ENCODE measurements at places on chromosomes 2 and 18.

- no peak for DNase-seq
Observed at GRCh38 chr2:71906357-71906973, 241.2 kb downstream of the CYP26B1 start.

DNA sequence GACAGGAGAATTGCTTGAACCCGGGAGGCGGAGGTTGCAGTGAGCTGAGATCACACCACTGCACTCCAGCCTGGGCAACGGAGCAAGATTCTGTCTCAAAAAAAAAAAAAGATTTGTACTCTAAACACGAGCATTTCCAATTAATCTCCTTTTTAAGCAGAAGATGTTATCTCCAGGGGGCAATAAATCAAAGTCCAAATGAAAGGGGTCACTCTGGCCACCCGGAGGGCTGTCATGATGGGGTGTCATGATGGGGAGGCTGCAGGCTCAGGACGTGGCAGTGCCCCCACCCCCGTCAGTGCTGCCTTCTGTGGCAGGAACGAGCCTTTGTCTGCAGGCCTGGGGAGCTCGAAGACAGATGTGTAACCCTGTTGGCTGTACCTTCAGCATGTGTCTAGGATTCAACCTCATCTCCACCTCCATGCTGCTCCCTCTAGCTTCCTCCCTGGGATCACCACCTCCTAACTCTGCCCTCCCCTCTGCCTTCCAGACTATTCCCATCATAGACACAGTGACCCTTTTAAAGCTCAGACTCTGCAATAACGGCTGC is 76.9 kb upstream of the YWHAQ start:
- no peak for DNase-seq

GRCh38 chr2:55672630-55673029 is 21.0 kb downstream of the PNPT1 start:
- DNase-seq: no peak

- no peak for DNase-seq
Observed at GRCh38 chr2:165682546-165682945, 111.5 kb downstream of the GALNT3 start.

DNA sequence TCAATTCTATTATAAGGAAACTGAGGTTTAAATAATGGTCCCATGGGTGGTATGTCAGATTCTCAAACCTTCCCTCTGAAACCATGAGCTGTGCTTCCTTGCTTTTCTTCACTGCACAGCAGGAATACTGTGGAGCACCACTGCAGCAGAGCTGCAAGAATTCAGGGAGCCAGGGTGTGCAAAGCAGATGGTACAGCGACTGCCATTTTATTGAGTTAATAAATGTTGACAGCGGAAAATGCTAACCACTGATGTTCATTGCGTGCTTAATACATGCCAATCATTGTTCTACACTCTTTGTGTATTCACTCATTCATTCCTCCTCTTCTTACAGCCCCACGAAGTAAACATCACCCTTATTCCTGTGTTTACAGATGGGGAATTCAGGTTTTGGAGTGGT is 152.2 kb upstream of the THSD7B start:
- DNase-seq: no peak

- no peak for DNase-seq
Observed at GRCh38 chr2:182522405-182522896, 95.6 kb upstream of the PDE1A start.

- DNase-seq: no peak
Observed at GRCh38 chr2:19494241-19494640, 135.8 kb upstream of the OSR1 start.

GRCh38 chr2:101467306-101467705 is 7.6 kb downstream of the RFX8 start:
- DNase-seq: no peak

GRCh38 chr2:151374436-151374835 is 17.0 kb downstream of the TNFAIP6 start:
- no peak for DNase-seq

- DNase-seq: no peak
Observed at GRCh38 chr2:119960821-119961220, 52.1 kb upstream of the EPB41L5 start.

- peak; percentile 13 for DNase-seq
Observed at GRCh38 chr18:55322178-55322735, 265.7 kb downstream of the TCF4 start.

DNA sequence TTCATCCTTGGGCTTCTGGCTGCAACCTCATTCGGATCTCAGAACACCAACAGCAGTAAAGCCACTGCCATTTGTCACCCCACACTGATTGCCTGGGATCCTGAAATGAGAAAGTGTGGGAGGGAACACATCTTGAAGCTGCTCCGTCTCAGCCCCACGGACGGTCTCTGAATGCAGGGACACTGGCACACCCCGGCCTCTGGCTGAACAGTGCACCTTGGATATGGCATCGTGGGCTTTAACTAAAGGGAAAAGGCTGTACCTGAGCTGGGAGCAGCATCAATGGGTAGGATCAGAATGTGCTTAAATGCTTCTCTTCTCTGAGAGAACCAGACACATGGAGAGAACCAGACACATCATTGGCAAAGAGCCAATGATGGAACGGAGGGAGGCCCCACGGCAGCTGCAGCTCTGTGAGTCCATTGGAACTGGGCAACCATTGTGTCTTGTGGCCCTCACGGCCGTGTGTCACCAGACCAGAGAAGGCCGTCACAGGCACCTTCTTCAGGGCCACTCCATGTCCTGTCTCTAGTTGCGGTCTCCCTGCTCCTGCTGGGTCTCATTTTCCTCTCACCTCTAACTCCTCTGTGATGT is 193.4 kb upstream of the MYT1L start:
- no peak for DNase-seq

DNA sequence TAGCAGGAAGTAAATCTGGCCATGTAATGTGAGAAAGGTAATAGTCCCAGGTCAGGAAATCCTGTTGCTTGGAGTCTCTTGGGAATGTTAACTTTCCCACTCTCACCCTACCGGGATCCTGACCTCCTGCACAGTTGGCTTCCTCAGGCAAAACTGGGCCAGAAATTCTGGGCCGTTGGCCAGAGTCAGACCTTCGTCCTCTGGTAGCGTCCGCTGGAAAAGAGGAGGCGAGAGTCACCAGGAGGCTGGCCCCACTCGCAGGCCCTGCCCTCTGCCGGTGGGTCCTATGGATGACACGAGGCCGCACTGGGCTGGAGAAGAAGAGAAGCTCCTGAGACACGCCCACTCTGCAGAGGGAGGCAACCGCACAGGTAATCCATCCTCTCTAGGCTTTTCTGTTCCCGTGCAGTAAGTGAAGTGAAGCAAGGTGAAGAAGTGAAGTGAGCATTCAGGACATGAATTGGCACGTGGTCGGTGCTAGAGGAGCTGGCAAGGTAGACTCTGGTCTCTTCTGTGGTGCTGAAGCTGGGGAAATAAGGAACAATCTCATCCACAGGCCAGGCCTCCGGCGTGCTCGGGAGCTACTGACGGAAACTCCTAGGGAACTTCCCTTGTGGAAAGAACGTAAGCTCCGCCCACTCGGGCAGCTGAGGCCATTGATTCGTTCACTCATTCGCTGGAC is 182.7 kb upstream of the GLI2 start:
- no peak for DNase-seq

DNA sequence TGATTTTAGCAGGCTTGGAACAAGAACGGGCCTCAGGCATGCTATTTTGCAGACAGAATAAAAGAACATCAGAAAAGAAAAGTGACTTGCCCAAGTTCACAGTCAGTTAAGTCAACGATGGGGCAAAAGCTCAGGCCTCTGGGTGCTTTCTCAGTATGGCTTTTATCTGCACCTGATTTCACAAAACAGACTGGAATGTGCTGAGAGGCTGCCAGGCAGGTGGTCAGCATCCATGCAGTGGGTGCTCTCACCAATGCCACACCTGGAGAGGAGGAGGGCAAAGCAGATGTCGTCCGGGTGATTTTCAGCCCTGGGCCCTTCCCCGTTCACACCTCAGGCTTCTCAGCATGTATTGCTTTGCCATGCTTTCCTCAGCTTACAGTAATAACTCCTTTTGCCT is 854.6 kb downstream of the RNF144A start:
- no peak for DNase-seq

GRCh38 chr2:65386989-65387388 is 45.4 kb downstream of the SPRED2 start:
- no peak for DNase-seq

DNA sequence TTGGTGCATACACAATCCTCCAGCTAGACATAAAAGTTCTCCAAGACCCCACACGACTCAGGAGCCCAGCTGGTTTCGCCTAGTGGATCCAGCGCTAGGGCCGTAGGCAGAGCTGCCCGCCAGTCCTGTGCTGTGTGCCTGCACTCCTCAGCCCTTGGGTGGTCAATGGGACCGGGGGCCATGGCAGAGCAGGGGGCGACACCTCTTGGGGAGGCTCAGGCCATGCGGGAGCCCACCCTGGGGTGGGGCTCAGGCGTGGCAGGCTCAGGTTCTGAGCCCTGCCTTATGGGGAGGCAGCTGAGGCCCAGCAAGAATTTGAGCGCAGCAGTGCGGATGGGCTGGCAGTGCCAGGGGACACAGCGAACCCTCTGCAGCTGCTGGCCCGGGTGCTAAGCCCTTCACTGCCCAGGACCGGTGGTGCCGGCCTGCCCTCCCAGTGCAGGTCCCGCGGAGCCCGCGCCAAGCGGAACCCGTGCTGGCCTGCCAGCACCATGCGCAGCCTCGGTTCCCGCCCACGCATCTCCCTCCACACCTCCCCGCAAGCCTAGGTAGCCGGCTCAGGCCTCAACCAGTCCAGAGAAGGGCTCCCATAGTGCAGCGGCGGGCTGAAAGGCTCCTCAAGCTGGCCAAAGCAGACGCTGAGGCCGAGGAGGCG is 1566.6 kb upstream of the SLC39A10 start:
- DNase-seq: no peak

GRCh38 chr18:58362027-58362575 is 266.8 kb downstream of the ALPK2 start:
- peak; percentile 9 for DNase-seq

- DNase-seq: no peak
Observed at GRCh38 chr2:85272357-85272756, 55.4 kb downstream of the TGOLN2 start.

- no peak for DNase-seq
Observed at GRCh38 chr2:131658769-131659131, 131.1 kb downstream of the CCDC74A start.

- DNase-seq: no peak
Observed at GRCh38 chr2:16016282-16016681, 75.9 kb downstream of the MYCN start.

GRCh38 chr2:43025709-43026295 is 200.6 kb downstream of the ZFP36L2 start:
- DNase-seq: no peak

GRCh38 chr2:15916336-15916735 is 24.0 kb upstream of the MYCN start:
- no peak for DNase-seq

GRCh38 chr2:69141061-69141460 is 128.1 kb downstream of the ANTXR1 start:
- no peak for DNase-seq

GRCh38 chr2:101717071-101717845 is 19.8 kb downstream of the MAP4K4 start:
- no peak for DNase-seq

- no peak for DNase-seq
Observed at GRCh38 chr2:47725808-47726207, 57.1 kb upstream of the MSH6 start.

- no peak for DNase-seq
Observed at GRCh38 chr2:88832311-88832991, 141.0 kb downstream of the RPIA start.

DNA sequence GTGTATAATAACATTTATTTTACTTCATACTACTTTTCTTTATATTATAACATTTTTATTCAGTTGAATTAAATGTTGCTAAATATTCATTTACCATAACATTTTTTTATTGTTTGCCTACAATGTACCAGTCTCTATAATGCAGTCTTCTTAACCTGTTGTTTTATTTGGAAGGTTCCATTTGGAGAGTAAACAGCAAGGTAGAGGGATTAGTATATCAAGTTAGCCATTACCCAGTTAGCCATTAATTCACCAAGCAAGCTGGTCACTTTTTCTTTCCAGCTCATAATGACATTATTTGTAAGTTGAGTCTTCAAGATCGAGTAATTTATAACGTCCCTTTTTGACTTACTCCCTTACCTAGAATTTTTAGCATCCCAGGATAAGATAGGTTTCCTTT is 29.7 kb upstream of the NT5C1B start:
- DNase-seq: no peak

DNA sequence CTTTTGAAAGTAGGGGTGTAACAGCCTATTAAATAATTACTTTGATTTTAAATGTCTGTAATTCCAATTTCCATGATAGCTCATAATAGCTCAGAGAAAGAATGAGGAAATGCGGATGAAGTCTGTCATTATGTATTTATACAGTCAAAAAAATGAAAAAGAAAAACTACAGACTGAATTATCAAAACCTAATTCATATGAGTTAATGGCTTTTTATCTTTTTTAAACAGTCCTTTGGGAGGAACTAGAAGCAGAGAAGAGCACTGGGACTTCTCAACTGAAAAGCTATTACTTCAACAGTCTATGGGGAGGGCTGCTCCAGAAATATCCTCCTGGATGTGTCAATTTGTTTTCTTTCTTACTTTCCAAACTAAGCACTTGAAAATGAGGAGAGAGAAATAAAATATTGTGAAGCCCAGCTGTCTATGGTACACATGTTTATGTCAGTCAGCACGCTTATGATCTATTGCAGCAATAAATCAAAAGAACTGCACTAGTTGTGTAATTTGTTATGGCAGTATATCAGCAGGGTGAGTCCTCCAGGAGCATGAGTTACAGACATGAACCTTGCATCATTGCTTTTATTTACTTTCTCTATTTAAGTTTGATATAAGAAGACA is 1550.2 kb downstream of the LRP1B start:
- no peak for DNase-seq

DNA sequence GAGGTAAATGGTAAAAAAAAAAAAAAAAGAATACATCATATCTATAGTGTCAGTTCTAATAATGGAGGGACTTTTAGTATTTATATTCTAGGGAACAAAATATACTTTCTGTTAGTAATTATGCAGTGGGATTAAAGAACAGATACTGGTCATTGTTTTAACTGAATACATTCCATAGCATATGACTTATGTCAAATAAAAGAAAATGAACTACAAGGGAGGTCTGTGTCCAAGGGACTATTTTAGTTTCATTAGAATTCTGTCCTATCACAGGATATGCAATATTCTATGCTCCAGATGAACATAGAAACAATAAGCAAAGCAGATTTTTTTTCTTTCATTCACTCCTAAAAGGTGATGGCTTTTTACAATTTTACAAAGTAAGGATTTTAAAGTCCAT is 154.2 kb upstream of the ZEB2 start:
- no peak for DNase-seq

DNA sequence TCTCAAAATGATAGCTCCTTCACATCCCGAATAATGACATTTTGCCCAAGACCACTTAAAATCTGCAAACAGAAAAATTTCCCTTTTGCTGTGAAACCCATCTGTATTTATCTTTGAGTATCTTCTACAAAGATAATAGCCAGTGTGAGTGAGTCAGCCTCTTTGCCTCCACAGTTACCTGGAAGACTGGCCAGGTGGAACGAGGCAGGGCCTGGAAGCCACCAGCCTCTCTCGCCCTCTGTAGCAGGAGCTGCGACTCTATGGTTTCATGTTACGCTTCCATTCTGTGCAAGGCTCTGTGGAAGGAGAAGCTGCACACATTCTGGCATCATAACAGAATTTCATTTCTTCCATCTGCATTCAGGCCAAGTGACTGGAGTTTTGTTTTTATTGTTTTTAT is 9.5 kb downstream of the ELP2 start:
- DNase-seq: no peak

Data from GOT3 (cell line).